ENCODE measurements at places on chromosomes 13 and 19. TPM values are rescaled to one million over a fixed set of nuclear protein-coding genes. Genes with fewer than 3 reads are reported as not detected.

The TNFSF13B gene
- total RNA-seq: 4.5 TPM

The ZNF549 gene
- total RNA-seq: 23.7 TPM

The ADGRE3 gene
- total RNA-seq: 0.17 TPM

The CYP4F22 gene
- not detected for total RNA-seq

The CGB2 gene
- total RNA-seq: not detected

The SLC1A6 gene
- total RNA-seq: not detected

The PGLYRP2 gene
- total RNA-seq: not detected

The KANK2 gene
- total RNA-seq: 18.9 TPM

The CYP2A7 gene
- not detected for total RNA-seq

The WDR88 gene
- total RNA-seq: 0.51 TPM

The ALOX5AP gene
- total RNA-seq: 72.3 TPM

The IFI30 gene
- total RNA-seq: 171 TPM

The SYT3 gene
- total RNA-seq: 0.17 TPM

The ENOX1 gene
- not detected for total RNA-seq

The ATP12A gene
- not detected for total RNA-seq

The CEACAM20 gene
- not detected for total RNA-seq

The OPA3 gene
- 11.2 TPM for total RNA-seq

The NR1H2 gene
- total RNA-seq: 116 TPM

The ADGRE2 gene
- total RNA-seq: 0.89 TPM

The MISP3 gene
- total RNA-seq: 0.34 TPM

The HCN2 gene
- 0.61 TPM for total RNA-seq

The ZNF850 gene
- total RNA-seq: 6.7 TPM

The OR4F17 gene
- total RNA-seq: not detected

The DLL3 gene
- total RNA-seq: 0.41 TPM

The ZNF304 gene
- 16.2 TPM for total RNA-seq

The CEACAM6 gene
- not detected for total RNA-seq

The TBXA2R gene
- total RNA-seq: 3.9 TPM

The C13orf42 gene
- not detected for total RNA-seq

The FCER2 gene
- total RNA-seq: 16.3 TPM

The TPTE2 gene
- total RNA-seq: not detected

The TSSK6 gene
- 6.3 TPM for total RNA-seq

The TMC4 gene
- total RNA-seq: not detected

The APOC4 gene
- total RNA-seq: not detected

The GPR18 gene
- total RNA-seq: 17.6 TPM

The PGLYRP1 gene
- total RNA-seq: not detected

Measured in B cell (primary cell).